ENCODE measurements at places on chromosomes 2 and 18.

DNA sequence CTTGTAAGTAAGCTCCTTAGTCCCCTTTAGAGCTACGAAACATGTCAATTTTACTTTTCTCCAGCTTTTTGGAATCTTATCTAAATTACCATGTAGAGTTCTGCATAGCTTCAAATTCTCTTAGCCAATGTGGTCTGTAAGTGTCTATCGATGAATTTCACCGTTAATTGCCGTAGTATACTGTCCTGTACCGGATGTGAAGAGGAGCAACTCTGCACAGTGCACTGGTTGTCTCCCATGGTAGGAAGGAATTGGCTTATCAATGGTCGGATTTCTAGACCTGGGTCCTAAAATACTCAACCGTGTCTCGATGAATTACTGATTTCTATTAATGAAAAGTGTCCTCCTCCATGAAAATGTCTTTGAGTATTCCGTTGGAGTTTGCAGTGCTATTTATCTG lies 1.9 kb downstream of the NOP58 start:
- no peak for DNase-seq

DNA sequence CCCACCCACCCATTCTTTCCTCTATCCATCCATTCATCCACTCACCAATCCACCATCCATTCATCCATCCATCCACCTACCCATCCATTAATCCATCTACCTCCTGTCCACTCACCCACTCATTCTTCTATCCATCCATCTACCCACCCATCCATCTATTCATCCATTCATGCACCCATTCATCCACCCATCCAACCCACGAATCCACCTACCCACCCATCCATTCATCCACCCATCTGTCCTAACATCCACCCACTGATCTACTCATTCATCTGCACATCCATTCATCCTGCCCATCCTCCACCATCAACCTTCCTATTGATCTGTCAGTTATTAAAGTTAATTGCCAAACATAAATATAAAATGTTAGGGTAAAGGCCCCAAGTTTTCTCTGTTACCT lies 25.6 kb downstream of the LDLRAD4 start:
- no peak for DNase-seq

DNA sequence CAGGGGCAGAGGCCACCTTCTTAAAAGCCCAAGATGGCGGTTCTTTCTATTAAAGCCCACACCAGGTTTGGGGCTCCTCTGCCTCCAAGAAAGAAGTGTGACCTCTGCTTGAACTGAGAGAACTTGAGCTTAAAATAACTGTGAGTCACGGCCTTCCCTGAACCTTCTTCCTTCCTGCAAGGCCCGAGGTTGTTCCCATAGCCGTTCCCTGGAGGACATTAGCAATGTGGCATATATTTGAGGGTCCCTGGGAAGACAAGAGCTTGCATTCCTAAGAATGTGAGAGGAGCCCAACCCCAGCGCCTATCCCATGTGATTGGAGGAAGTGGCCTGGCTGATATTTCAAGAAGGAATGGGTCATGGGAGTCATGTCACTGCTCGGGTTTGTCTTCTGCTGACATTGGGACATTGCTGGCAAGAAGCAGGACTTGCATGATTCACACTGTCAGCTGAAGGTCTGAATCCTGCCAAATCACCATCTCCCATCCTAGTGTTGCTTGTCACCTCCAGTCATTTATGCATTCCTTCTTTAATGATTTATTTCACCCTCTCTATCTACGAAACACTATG lies 168.1 kb downstream of the TRIB2 start:
- peak; percentile 82 for DNase-seq

DNA sequence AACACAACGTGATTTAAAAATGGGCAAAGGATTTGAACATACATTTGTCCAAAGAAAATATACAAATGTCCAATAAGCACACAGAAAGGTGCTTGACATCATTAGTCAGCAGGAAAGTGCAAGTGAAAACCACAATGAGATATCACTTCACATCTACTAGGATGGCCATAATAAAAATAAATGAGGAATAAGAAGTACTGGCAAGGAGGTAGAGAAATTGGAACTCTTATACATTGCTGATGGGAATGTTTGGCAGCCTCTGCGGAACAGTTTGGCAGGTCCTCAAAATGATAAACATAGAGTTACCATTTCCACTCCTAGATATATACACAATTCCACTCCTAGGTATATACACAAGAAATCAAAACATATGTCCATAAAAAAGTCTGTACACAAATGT lies 51.0 kb upstream of the PGAP1 start:
- DNase-seq: no peak

DNA sequence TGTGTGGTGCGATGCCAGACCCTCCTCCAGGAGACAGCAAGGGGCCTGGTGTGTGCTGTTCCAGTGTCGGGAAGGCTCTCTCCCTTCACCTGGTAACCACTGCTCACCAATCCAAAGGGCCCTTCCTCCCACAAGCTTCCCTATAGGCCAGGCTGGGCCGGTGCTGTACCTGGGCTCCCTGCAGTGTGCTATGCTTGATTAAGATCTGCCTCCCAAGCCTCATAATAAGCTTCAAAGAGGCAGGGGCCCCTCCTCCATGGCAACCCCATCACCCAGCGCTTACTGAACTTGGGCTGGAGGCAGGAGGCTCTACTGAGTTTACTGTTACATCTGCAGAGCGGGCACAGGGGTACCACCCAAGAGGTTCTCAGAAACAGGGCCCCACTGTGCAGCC lies 4.5 kb upstream of the MAL start:
- DNase-seq: no peak

GRCh38 chr2:159968279-159968900 lies 94.0 kb downstream of the PLA2R1 start:
- peak; percentile 36 for DNase-seq

All from HCEC 1CT (cell line).